ENCODE measurements at places on chromosomes 1 and 21.

DNA sequence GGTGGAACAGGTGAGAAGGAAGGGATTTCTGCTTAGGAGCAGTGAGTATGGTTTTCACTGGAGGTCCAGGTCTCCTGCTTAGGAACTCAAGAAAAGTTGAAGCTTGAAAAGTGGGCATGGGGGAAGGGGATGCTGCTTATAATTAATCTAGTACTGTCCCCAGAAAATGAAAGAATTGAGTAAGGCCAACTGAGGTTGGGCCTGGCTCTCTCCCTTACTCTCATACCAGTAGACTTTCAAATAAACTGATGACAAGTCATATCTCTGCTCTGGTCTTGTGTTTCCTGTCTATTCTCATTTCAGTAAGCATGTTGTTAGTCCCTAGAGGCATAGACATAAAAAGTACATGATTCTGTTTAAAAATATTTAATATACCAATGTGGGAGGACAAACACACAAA lies 26.4 kb downstream of the CD48 start:
- DNase-seq = no peak

GRCh38 chr1:64568171-64568450 lies 98.2 kb downstream of the CACHD1 start:
- no peak for DNase-seq

DNA sequence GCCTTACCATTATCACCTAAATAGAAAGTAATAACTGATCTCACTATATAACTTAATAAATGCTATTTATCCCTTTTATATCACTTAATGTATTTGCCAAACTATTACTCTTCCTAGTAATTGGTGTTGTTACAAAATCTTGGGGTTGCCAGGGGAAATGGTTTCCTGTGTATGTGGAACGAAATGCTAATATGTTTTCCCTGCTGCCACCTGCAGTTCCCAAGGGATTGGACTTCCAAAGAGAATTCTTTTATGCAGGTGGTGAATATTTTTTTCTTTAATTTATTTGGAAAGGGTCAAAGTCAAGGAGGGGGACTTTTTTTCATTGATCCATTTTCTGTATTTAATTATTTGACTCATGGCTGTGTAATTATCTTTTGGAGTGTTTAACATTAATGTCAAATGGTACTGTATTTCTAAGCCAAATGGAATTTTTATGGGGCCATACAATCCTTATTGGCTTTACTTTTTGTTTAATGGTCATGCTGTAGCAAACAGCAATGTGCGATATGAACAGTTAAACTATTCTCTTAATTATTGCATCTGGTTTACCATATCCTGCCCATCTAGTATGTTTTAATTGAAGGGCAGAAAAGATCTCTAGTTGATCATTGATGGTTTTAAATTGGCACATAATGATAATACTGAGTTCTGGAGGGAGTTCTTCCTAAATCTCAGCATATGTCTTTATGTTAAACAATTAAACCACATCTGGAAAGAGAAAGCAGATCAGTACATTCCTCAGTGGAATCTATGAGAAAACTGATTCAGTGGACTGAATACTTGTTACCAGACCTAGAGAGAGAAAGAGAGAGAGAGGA lies 486.3 kb downstream of the TTLL7 start:
- no peak for DNase-seq

DNA sequence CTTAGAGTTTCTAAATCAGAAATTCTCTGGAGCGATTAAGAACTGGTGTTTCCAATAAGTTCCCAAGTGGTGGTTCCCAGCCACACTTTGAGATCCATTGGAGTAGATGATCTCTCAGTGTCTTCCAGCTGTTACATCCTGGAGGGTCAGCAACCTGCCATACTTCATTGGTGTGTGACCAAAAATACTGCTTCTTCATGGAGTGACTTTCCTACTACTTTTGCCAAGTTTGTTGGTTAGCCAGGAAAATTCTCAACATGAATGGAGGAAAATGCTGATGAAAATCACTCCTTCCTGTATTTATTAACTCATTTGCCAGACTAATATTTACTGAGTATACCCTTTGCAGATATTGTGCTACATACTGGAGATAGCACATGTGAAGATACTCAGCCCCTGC lies 186.1 kb downstream of the FGGY start:
- no peak for DNase-seq

All from foreskin keratinocyte (primary cell).